ENCODE measurements at places on chromosomes 4 and X. TPM values are rescaled to one million over a fixed set of nuclear protein-coding genes. Genes with fewer than 3 reads are reported as not detected.

DNA sequence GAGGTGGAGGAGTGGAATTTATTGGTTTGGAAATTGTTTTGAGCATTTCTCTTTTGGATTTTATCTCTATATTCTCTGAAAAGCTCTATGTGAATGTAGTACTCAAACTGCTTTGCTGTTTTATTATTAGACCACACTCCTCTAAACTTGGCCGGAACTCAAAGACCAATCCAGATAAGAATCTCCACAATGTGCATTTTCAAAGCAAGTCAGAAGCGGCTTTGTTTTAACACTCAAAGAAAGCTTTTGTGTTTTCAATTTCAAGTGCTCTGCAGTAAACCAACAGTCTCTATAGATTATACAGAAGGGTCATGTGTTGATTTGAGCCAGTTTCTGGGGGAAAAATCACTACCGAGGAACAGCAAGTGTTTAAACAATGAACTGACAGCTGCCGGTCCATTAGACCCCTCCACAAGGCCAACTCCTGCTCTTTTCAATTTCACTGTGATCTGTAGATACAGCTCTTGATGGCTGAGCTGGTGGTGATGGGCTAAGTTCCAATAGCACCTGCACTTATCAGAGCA, 79.4 kb downstream of the FTHL17 start:
- no peak overlapping the region for H3K27ac ChIP-seq
- no peak overlapping the region for H3K4me3 ChIP-seq
- no peaks in the 10 kb centered on the region for H3K36me3 ChIP-seq
- H3K4me1 ChIP-seq: no peaks in the 10 kb centered on the region
- DNase-seq: no peak

DNA sequence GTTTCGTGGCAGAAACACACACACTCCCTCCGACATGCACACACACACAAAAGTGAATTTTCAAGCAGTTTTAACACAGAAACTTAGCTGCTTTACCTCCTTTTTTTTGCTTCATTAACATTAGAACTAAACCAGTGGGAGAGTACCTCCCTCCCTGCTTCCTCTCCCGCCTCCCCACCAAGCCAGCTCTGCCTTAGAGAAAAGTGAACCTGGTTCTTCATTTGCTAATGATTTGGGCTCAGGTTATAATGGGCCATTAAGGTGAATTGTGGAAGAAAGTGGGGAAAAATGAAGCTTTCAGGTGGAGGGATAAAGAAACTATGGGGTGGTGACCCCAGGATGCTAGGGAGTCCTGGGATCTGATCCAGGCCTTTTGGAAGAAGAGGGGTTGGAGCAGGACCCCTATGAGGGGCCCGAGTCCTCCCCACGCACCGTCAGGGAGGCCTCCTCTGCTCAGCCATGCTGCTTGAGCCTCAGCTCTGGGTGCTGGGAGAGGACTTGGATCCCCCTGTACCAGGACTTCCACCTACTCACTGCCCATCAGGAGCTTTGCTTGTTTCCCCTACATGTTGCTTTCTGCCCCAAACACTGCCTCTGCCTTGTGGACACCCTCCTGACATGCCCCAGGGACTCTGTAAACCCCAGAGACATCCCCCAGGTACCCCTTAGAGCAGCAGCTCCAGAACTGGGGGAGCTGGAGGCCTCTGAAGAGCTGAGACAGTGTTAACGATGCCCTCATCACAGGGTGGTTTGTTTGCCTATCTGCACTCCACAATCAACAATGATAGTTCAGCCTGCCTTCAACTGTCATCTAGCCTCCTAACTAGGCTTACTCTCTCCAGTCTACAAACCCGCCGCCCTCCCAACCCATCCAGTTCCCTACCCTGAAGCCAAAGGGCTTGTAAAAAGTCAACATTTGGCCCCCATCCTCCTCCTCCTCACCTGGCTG, 6.5 kb upstream of the JADE1 start:
- H3K27ac ChIP-seq: peak overlapping the region; percentile 48
- H3K4me1 ChIP-seq: peaks cover 10% of the 10 kb centered on the region
- no peaks in the 10 kb centered on the region for H3K36me3 ChIP-seq
- DNase-seq: no peak
- H3K4me3 ChIP-seq: peak overlapping the region; percentile 39
- H3K27me3 ChIP-seq: peaks cover 1% of the 10 kb centered on the region

GRCh38 chr4:181670506-181670905, 572.7 kb upstream of the TENM3 start:
- H3K27ac ChIP-seq: no peak overlapping the region
- no peak overlapping the region for H3K4me3 ChIP-seq
- H3K36me3 ChIP-seq: no peaks in the 10 kb centered on the region
- H3K27me3 ChIP-seq: no peaks in the 10 kb centered on the region
- DNase-seq: no peak

DNA sequence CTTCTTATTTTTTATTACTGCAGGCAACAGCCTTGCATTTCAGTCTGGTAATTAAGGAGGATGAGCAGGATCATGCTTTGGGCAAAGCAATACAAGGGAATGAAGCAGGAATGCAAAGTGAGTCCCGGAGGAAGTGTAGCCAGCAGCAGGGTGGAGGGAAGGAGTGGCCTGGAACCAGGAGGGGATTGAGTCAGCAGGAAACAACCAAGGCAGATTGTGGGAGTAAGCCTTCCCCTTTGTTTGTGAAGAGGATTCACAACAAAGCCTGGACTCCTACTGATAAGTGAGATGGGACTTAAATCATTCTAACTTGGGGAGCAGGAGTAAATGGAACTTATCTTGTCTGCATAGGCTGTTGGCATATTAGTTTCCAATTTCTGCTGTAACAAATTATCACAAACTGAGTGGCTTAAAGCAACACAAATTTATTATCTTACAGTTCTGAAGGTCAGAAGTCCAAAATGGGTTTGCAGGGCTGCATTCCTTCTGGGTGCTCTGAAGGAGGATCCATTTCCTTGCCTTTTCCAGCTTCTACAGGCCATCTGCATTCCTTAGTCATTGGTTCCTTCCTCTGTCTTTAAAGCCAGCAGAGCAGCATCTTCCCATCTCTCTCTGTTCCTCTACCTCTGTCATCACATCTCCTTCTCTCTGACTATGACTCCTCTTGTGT, 93.2 kb upstream of the AP1S2 start:
- no peak overlapping the region for H3K27ac ChIP-seq
- no peaks in the 10 kb centered on the region for H3K36me3 ChIP-seq
- no peaks in the 10 kb centered on the region for H3K27me3 ChIP-seq
- H3K4me1 ChIP-seq: no peaks in the 10 kb centered on the region
- no peak for DNase-seq

DNA sequence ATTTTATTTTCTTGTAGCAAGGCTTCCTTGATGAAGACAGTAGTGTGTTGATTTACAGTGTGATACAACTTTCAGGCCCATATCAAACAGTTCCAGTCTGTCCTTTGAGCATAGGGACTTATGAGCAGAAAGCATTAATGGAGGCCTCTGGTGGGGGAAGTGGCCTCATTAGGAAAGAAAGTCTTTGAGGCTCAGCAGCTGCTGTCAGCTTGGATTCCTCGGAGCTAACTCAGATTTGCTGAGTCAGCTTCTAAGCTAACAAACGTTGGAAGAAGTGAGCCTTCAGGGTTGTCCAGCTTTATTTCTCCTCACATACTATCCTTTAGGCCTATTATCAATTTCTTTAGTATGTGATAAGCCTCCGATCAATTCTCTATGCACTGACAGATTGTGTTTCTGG, 15.8 kb upstream of the SFRP2 start:
- no peak overlapping the region for H3K27ac ChIP-seq
- peaks cover 3% of the 10 kb centered on the region for H3K4me1 ChIP-seq

- no peaks in the 10 kb centered on the region for H3K27me3 ChIP-seq
- no peak for DNase-seq
- H3K36me3 ChIP-seq: no peaks in the 10 kb centered on the region
Observed at GRCh38 chr4:35238793-35239192, 1005.5 kb downstream of the ARAP2 start.

The F9 gene
- total RNA-seq: not detected

DNA sequence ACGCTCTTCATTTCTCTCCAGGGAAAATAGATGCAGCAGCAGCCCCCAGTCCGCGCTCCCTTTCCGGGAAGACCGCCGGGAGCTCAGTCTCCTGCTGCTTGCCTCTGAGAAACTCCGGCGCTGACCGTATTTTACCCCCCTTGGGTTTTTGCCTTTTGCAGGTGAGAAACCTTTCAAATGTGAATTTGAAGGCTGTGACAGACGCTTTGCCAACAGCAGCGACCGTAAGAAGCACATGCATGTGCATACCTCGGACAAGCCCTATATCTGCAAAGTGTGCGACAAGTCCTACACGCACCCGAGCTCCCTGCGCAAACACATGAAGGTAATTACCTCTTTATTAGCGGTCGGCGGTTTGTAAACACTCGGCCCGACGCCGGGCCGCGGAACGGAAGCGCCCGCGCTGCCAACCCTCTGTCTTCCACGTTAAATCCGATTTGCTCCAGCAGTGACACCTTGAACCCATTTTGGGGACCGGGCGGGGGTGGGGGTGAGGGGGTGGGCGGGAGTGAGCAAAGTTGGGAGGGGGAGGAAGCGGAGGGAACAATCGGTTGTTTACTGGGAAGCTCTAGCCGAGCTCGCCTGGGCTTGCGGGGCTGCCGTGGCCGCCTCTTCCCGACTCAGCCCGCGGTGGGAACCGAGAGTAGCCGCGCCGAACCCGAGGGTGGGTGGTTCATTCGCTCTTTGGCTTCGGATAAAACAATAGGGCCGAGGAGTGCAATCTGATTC, 3.0 kb downstream of the ZIC3 start:
- peaks cover 62% of the 10 kb centered on the region for H3K27me3 ChIP-seq
- peaks cover 5% of the 10 kb centered on the region for H3K4me1 ChIP-seq
- no peak overlapping the region for H3K4me3 ChIP-seq
- no peaks in the 10 kb centered on the region for H3K36me3 ChIP-seq
- peak overlapping the region; percentile 66 for H3K27ac ChIP-seq

DNA sequence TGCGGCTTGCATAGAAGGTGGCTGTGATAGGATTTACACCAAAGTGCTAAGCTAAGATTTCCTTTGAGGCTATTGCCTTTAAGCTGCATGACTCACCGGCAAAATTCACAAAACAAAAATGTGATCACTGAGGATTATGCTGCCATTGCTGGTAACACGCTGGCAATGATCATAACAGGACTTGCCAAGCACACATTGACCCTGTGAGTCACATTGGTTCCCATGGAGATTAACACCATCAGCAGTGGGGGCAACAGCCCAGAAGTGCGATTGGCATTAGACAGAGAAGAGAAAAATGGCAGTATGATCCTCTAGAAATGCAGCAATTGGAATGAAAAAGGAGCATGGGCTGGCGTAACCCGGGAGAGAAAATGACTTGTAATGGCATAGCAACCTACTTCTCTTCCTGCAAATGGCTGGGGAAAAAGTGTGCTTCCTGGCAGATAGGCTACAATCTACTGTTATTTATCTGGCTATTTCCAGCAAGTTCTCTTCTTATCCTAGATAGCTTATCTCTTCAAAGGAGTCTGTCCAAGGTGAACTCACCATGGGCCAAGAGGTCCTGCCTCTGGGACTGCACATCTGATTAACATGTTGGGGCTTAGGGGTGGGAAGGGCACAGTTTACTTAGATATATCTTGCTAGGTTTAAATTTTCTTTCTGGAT, 314.2 kb upstream of the IGFBP7 start:
- no peak overlapping the region for H3K4me3 ChIP-seq
- no peaks in the 10 kb centered on the region for H3K4me1 ChIP-seq
- DNase-seq: no peak
- H3K27me3 ChIP-seq: no peaks in the 10 kb centered on the region

The CTAG1A gene
- not detected for total RNA-seq

GRCh38 chrX:96841325-96841724, 42.4 kb upstream of the RPA4 start:
- no peaks in the 10 kb centered on the region for H3K4me1 ChIP-seq
- no peak for DNase-seq
- H3K27me3 ChIP-seq: no peaks in the 10 kb centered on the region
- H3K27ac ChIP-seq: no peak overlapping the region
- no peaks in the 10 kb centered on the region for H3K36me3 ChIP-seq

GRCh38 chrX:39905538-39905891, 192.2 kb downstream of the BCOR start:
- H3K36me3 ChIP-seq: no peaks in the 10 kb centered on the region
- no peak overlapping the region for H3K27ac ChIP-seq
- DNase-seq: no peak

DNA sequence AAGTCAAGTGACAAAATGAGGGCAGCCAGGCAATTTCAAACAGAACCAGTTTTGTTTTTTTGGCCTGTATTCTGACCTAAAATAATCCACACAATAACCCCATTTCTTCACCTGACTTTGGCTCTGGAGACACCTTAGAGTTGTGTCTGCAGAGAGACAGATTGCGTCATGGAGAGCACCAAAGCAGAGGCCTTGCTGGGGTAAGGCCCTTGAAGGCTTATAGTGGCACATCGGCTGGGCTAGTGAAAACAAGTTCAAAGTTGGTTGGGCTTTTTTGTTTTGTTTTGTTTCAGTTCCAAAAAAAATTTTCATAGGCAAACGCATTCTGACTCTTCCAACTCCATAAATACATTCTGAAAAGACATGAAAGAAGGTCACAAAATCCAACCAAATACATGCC, 34.4 kb downstream of the PARM1 start:
- no peak for DNase-seq
- no peak overlapping the region for H3K4me3 ChIP-seq
- no peak overlapping the region for H3K27ac ChIP-seq
- no peaks in the 10 kb centered on the region for H3K4me1 ChIP-seq

DNA sequence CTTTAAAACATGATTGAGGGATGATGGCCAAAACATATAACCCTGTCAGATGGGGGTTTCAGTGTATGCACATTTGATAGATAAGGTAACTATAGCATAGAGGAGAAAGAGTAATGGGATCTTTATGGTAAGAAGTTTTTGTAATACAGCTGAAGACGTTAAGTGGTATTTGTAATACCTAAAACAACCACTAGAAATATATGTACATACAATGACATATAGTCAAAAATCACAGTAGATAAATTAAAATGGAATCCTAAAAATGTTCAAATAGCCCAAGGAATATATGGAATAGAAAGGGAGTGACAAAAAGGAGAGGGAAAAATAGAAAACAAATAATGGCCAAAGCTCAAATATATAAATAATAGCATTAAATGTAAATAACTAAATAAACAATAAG, 371.3 kb upstream of the FSTL5 start:
- H3K36me3 ChIP-seq: no peaks in the 10 kb centered on the region
- no peak overlapping the region for H3K27ac ChIP-seq
- no peaks in the 10 kb centered on the region for H3K27me3 ChIP-seq
- no peaks in the 10 kb centered on the region for H3K4me1 ChIP-seq
- DNase-seq: no peak

DNA sequence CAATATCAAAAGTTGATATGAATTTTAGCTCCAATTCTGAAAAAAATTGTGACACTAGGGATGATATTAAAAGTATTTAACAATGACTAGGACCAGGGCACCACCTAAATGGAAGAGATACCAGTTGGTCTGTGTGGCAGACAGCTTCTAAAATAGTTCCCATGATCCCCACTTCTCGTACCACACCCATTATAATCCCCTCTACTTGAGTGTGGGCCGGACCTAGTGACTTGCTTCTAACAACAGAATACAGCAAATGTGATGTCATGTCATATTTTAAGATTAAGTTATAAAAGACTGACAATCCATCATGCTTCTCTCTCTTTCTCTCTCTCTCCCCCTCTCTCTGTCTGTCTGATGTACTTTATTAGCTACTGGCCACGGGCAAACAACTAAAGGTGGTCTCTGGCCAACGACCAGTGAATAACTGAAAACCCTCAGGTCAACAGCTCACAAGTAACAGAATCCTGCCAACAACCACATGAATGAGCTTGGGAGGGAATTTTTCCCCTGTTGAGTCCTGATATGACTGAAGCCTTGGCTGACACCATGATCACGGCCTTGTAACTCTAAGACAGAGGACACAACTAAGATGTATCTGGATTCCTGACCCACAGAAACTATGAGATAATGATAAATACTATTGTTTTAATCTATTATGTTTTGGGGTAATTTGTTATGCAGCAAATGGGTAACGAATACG, 34.4 kb downstream of the FAM13A start:
- H3K4me1 ChIP-seq: peaks cover 2% of the 10 kb centered on the region
- H3K4me3 ChIP-seq: no peak overlapping the region
- no peaks in the 10 kb centered on the region for H3K27me3 ChIP-seq
- no peak overlapping the region for H3K27ac ChIP-seq
- no peak for DNase-seq
